ENCODE measurements at places on chromosomes 4 and X.

- no peak for DNase-seq
Measured at GRCh38 chr4:79233820-79234219, 92.0 kb downstream of the NAA11 start.

DNA sequence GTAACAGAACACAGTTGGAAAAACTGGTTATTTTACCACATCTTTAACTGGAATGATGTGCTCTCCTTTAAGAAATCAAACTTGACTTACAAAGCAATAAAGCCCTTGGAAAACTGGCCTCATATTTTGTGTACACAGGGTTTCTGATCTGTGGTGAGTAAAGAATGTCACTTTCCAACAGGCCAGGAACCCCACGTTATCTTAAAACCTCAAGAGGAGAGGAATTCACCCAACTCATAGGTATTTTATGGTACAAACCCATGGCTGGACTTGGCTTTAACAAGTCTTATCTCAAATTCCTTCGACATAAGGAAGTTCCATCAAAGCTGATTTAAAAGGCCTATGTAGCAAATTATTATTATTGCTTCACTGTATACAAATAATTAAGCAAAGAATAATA lies 1735.1 kb downstream of the PCDH7 start:
- DNase-seq, result no peak

DNA sequence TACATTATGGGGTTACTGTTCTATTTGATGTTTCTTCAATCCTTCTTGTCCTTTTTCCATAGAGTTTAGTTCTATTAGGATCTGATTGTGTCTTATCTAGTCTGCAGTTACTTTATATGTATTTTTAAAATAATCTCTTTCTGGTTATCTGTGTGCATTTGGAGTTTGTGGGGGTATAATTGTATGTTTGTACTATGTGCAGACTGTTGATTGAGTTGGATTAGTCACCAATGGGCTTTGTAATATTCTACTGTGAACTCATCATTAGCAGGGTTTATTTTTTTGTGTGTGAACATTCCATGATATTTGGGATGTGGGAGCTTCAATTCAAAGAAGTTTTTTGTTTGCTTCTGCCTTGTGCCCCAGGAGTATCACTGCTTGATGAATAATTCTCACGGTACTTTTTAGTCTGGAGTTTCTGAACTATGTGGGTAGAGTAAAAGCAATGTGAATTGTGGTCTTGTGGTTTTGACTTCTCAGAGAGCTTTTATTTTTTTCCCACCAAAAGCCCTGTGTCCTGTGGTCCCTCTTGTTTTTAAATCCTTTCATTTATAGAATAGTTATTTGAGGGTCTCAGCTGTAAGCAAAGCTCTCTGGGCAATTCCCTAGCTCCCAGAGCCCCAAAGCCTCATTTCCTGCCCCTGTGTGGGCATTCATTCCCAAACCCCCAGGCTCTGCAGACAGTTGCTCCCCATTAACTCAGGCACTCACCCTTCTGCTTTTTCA lies 127.8 kb downstream of the PHKA2 start:
- peak; percentile 15 for DNase-seq

GRCh38 chrX:47234583-47234982 lies 1.8 kb downstream of the USP11 start:
- DNase-seq, result no peak

DNA sequence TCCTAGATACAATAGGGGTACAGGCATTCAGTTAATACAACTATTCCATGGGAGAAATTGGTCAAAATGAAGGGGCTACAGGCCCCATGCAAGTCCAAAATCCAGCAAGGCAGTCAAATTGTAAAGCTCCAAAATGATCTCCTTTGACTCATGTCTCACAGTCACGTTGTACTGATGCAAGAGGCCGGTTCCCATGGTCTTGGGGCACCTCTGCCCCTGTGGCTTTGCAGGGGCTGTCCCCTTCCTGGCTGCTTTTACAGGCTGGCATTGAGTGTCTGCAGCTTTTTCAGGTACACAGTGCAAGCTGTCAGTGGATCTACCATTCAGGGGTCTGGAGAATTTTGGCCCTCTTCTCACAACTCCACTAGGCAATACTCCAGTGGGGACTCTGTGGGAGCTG lies 12.5 kb upstream of the ASIC5 start:
- DNase-seq, result no peak

- DNase-seq, result no peak
Measured at GRCh38 chrX:77404419-77404818, 42.8 kb upstream of the FGF16 start.

Data from GM19239 (cell line).